ENCODE measurements at places on chromosomes 3 and 15.

GRCh38 chr3:195813916-195814640, 2.3 kb upstream of the MUC4 start:
- no peak for DNase-seq

DNA sequence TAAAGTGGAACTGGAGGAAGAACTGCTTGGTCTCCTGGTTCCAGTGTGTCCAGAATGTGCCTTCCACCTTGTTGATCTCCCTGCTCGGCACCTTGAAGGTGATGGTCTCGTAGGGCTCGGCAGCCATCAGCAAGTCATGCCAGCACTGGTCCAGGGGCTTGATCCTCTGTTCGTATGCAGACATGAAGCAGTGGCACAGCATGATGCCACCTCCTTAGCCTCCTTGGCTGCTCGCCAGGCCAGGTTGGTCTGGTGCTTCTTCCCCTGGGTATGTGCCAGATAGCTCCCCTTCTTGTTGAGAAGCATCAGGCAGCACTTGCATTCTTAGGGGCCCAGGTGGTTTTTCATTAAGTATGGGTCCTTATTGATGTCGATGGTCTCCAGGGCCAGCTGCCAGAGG, 17.8 kb upstream of the TXNRD3 start:
- DNase-seq: no peak

- no peak for DNase-seq
These were observed 22.1 kb downstream of the GOLGA6A start for GRCh38 chr15:74060251-74060650.

DNA sequence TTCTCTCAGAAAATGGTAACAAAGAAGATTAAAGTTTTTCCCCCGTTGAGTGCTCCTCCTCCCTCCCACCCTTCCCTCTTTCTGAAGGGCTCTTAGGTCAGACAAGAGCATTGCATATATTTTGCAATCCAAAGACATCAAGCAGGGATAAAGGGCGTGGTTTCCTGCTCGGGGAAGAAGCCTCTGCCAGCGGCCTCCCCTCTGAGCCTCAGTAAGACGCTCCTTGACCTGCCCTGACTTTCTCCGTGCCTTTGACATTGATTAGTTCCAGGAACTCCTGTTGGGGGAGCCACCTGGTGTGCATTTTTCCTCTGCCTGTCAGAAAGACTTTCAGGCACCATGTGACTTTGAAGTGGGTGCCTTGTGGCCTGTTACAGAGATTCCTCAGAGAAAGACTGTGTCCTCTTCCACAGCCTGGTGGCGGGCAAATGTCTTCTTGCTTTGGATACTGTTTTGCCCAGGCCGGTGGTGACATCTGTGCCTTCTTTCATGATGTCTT, 87.2 kb upstream of the TBL1XR1 start:
- DNase-seq: no peak

- peak; percentile 19 for DNase-seq
These were observed 589 bp downstream of the HERC1 start for GRCh38 chr15:63833021-63833696.

- no peak for DNase-seq
These were observed 137.7 kb downstream of the RAB11A start for GRCh38 chr15:66006986-66007385.

GRCh38 chr15:39592500-39592899, 11.6 kb downstream of the THBS1 start:
- DNase-seq: no peak

Measured in C1 segment of cervical spinal cord (tissue), 14 donors.